ENCODE measurements at places on chromosomes 16 and 17.

DNA sequence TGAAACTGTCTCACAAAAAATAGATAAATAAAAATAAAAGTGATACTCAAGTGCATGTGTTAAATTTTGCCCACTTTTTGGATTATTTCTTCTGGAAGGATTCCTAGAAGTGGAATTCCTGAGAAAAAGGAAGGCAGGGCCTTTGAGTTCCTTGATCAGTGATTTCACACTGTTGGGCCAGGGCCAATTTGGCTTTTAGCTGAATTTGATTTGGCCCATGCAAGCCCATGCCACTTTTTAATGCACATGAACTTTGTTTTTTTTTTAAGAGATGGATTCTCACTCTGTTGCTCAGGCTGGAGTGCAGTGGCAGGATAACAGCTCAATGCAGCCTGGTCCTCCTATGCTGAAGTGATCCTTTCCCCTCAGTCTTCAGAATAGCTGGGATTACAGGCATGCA, 96.3 kb downstream of the TNFRSF13B start:
- DNase-seq, result no peak

DNA sequence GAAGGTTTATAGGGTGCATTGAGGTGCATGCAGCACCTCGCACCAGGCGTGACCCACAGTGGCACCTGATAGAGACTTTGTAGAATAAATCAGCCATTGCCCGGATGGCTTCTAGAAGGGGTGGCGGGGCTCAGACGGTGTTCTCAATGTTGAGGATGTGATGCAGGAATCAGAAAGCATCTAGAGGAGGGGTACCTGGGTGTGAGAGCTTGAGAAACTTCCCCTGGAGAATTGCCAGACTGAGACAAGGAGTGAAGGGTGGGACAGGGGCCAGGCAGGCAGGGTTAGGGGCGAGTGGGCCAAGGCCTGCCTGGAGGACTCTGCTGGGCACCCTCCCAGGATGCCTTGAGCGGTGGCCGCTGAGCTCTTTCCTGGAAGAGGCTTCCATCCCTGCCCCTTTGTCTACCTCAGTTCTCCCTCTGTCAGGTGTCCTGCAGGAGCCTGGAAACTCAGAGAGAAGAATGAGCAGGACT, 9.3 kb upstream of the ADGRG1 start:
- DNase-seq, result no peak

DNA sequence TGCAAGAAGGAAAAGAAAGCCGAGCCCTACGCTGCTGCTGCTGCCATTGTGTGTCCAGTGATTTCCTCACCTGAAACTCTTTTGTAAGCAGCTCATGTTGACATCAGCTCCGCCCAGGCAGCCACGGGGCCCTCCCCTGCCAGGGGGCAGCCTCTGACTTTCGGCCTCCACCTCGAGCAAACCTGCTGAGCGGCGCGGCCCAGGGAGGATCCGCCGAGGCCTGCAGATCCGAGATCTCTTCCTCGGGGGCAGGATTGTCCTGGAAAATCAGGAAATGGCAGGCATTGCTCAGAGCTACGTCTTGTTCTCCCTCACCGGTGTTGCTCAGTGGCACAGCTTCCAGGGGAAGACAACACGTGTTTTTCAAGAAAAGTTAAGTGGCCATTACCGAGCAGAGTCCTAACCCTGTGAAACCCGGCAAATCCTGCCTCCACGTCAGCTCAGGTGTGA, 35.6 kb upstream of the ZNF750 start:
- no peak for DNase-seq

GRCh38 chr16:27154705-27155521, 48.4 kb upstream of the KDM8 start:
- peak; percentile 81 for DNase-seq

GRCh38 chr17:63699638-63700527, at the start of gene LIMD2:
TSS of gene LIMD2 (minus strand) at chr17:63700125. CDS start at chr17:63699298, 827 bp downstream.
- DNase-seq, result peak; percentile 90

- DNase-seq, result no peak
Observed at GRCh38 chr16:56956076-56956475, 5.7 kb upstream of the CETP start.

- peak; percentile 20 for DNase-seq
Observed at GRCh38 chr16:75011634-75012307, 12.9 kb downstream of the ZNRF1 start.
